Activated naive CD4-positive, alpha-beta T cell treated with anti-CD3 and anti-CD28 coated beads, Interleukin-2, amount 50 U/mL, for 16 hours (primary cell): ENCODE measurements at places on chromosomes 1 and 21.

- no peak for DNase-seq
Observed at GRCh38 chr1:225980005-225980836, 18.9 kb downstream of the SDE2 start.

DNA sequence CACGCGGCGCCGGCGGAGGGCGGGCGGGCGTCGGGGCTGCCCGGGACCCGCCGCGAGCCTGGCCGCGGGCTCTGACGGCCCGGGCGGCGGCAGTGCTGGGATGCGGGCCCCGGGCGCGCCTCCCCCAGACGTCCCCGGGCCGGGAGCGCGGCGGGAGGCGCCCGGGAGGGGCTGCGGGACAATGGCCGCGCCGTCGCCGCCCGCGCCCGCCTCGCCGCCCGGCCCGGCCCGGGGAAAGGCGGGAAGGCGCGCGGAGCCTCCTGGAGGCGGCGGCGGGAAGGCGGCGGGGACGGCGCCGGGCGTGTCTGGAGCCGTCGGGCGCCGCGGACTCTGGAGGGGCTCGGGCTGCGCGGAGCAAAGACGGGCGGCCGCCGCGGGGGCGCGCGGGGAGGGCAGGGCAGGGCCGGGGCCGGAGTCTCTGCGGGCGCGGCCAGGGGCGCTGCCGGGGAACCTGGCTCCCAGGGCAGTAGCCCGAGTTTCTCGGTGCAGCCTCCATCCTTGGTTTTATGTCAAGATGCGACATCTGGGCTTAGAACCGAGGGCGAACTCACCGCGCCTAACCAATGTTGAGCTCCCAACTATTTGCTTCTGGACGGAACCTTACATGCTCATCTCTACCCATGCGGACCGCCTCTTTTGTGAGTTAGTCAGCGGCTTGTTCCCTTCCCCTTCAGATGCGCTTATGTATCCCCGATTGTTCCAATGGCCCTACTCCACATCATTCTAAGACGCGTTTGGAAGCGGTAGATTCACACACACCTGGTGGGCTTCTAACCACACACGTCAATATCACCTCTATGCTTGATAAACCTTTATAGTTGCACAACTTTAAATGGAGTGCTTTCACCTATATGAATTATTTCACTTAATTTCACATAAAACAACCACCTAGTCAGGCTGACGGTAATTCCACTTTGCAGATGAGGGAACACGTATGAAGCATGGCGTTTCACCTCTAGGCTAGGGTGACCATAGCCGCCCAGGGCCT is 651 bp downstream of the ZBTB8A start:
- peak; percentile 11 for DNase-seq

- DNase-seq, result no peak
Observed at GRCh38 chr1:68973459-68974244, 476.8 kb upstream of the DEPDC1 start.

- no peak for DNase-seq
Observed at GRCh38 chr1:221180704-221181368, 301.6 kb downstream of the HLX start.

GRCh38 chr1:36524359-36525062 is 41.8 kb upstream of the CSF3R start:
- DNase-seq, result no peak

- DNase-seq, result no peak
Observed at GRCh38 chr1:37755951-37756560, 8.9 kb downstream of the EPHA10 start.

DNA sequence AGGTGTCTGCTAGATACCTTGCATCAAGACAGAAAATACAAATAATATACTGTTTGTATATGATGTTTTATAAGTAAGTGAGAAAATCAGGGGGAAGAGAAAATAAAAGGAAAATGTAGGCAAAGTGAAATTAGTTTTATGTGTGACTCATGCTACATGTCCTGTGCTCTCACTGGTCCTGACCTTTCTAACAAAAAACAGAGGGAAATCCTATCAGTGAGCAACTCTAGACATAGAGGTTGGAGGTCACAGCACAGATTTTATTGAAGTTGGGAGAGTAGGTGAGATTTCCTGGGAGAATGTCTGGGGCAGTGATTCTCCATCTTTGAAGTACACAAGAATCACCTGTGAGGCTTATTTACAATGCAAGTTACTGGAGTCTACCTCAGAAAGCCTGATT is 9.5 kb downstream of the SCCPDH start:
- no peak for DNase-seq
